ENCODE measurements at places on chromosomes 1 and 21.

DNA sequence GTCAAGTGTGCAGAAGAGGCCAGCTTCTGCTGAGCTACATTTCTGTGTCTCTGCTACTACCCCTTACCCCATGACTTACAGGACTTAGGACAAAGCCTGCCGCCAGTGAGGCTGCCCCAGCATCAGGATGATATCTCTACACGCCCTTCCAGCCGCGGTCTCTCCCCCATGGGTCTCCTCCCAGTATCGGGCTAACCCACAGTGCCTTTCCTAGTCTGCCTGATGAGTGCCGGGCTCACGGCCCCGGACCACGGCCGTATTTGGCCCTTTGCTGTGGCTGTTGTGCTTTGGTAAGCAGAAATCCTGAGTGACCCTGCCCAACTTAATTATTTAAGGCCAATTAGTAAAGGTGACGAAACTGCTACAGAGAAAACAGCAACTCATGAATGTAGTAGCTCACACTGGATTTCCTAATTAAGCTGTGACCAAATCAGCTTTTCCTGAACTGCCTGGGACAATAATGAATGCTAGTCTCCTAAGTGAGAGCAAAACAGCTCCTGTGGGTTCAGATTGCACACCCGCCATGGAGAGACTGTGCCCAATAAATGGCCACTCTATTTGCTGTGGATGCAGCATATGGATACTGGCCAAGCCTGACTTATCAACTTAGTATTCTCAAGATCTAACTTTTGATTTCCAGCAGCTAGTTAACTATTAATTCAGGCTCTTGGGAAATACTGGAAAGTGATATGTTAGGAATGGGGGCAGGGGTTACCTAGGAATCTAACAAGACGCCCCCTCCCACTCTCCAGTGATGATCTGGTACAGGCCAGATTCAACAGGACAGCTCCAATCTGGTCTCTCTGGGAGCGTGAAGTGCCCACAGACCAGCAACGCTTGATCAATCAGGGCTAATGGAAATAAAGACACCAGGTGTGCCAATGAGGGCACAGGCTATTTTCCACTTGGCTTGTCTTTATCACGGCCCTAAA is 123.3 kb upstream of the IFFO2 start:
- DNase-seq = no peak

- no peak for DNase-seq
Observed at GRCh38 chr1:47812904-47813514, 184.2 kb downstream of the TRABD2B start.

DNA sequence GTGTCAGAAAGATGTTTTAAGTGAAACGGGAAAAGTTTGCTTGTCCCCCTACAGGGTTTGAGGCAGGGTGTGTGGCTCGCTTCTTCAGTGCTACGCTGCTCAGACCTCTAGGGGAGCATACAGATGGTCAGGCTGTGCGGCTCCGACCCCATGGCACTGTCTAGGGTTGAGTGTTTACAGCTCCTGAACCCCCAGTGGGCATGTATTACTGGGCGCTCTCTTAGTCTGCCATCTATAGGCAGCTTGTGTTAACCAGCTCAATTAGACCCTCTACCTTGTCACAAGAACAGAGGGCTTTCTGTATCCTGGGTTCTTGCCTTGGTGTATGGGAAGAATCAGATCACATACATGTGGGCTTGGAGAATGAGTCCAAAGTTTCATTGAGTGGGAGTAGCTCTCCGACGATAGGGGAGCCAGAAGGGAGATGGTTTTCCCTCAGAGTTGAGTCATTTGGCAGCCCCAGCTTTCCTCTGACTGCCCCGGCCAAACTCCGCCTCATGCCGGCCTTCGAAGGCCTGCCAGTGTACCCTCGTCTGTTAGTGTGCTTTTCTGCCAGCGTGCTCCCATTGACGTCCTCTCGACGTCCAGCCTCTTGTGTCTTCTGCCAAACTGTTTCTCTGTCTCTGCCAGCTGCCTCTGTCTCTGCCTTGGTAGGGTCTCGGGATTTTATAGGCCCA is 38.6 kb upstream of the ADGRL4 start:
- no peak for DNase-seq

- DNase-seq = no peak
Observed at GRCh38 chr21:45529785-45530422, 12.3 kb downstream of the SLC19A1 start.

GRCh38 chr1:32885676-32886003 is 651 bp upstream of the HPCA start:
- no peak for DNase-seq
